ENCODE measurements at places on chromosomes 16 and 17.

DNA sequence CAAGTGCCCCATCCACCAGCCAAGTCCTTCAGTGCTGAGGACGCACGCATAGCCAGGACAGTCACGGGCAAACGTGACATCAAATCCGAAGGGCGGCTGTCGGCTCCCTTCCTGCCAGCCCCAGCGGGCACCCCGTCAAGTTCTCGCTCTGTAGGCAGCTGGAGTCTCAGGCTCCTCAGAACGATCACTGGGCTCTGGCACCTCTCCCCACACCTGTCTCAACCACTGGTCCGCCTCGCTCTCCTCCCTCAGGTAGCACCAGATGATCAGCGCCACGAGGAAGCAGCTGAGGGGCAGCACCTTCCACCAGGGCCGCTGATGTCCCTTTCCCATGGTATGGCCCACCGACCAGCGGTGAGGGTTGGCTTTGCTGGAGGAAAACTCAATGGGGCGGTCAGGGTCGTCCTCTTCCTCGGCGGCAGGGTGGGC, 422 bp downstream of the UQCC4 start:
- no peak for DNase-seq

DNA sequence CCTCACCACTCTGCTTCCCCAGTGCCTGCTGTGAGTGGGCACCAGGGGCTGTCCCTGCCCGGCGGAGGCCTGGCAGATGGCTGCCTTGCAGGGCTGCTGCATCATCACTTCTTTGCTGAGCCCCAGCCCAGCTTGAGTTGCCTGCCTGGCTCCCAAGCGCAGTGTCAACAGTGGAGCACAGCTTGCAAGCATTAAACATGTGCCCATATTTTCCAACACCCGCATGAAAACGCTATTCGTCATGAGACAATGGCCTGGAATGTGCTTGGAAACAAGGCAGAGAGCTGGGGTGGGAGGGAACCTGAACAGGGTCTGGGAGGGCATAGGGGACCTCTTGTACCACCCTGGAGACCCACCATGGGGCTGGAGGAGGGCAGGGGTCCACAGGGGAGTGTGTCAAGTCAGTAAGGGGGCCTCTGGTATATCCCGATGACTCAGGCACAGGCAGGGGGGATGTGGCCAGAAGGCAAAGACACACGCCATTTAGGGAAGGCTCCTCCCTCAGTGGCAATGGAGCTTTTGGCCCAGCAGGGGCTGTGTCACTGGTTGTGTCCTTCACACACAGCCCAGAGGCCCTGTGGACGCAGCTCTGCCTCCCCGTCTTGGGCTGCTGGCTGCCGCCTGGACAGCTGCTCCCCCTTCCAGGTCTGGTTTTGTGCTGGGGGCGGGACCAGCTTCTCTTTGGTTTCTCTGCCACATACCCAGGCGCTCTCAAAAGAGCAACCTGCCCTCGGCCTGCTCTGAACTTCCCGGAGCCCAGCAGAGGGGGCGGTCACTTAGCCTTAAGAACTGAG, 17.4 kb upstream of the MTSS2 start:
- DNase-seq: peak; percentile 96

DNA sequence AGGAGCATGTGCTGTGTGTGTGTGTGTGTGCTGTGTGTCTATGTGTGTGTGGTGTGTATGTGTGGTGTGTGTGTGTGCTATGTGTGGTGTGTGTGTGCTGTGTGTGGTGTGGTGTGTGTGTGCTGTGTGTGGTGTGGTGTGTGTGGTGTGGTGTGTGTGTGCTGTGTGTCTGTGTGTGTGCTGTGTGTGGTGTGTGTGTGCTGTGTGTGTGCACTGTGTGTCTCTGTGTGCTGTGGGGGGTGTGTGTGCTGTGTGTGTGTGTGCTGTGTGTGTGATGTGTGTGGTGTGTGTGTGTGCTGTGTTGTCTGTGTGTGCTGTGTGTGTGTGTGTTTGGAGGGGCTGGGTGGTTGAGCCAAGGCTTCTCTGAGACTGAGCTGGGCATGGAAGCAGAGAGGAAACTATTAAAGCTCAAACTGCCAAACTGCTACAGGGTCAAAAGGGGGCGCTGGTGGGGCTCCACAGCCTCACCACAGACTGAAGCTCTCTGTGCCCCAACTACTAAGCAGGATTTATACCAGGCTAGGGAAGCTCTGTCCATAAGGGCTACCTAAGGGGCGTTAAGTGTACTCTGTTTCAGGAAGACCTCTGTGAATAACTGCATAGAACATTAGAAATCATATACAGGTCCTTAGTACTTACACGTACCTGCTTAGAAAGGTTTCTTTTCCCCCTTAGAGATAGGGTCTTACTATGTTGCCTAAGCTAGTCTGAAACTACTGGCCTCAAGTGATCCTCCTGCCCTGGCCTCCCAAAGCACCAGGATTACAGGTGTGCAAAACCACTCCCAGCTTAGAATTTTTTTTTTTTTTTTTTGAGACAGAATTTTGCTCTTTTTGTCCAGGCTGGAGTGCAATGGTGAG, 27.8 kb upstream of the GHDC start:
- peak; percentile 41 for DNase-seq

GRCh38 chr16:56316545-56316944, 108.8 kb downstream of the AMFR start:
- no peak for DNase-seq

DNA sequence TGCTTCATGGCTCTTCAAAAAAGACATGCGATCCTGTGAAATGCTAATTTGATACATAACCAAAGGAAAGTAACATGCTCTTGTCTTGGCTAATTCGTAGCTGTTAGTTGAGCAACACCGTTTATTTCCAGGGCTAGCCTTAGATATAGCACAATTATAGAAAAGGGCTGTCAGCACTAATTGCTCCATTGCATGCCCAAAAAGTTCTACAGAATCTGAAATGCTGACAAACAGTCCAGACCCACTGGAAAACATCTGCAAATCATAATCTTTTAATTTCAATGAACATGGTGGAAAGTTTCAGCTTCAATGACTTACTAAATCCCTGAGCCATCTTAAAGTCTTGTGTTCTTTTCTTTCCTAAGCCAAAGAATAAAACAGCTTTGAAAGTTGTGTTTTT, 42.9 kb upstream of the NUDT7 start:
- DNase-seq: no peak

DNA sequence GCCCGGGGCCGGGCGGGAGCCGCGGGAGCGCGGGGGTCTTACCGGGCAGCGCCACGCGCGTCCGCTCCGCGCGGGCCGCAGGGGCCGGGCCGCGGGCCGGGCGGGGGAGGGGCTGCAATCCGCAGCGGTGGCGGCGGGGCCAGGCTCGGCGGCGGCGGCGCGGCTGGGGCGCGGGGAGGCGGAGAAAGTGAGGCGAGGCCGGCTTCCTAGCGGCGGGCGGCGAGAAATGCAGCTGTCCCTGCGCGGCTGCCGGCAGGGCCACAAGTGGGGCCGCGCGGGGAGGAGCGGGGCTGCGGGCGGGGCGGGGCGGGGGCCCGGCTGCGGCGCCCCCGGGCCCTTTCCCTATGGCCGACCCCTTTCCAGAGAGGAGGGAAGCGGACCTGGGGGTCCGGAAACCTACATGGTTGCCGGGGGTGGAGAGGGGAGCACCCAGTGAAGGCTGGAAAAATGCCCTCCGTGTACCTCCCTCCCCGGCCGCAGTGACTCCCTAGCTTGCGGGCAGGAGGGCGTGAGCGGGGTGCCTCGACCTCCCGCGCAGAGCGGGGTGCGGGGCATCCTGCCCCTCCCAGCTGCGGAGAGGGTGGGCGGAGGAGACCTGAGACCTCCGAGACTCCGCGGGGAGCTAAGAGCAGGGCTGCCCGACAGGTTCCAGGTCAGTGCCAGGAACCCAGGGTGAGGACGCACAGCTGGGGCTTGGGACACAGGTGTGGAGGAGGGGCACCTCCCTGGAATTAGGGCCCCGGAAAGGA, at the start of gene CUEDC1:
Gene CUEDC1, minus strand, starts transcription at position 230 of the 749 bp plus-strand sequence. CDS start 69,848 bp downstream, outside the sequence.
- DNase-seq: no peak

GRCh38 chr17:63774969-63775265, 947 bp downstream of the DDX42 start:
- DNase-seq: no peak

DNA sequence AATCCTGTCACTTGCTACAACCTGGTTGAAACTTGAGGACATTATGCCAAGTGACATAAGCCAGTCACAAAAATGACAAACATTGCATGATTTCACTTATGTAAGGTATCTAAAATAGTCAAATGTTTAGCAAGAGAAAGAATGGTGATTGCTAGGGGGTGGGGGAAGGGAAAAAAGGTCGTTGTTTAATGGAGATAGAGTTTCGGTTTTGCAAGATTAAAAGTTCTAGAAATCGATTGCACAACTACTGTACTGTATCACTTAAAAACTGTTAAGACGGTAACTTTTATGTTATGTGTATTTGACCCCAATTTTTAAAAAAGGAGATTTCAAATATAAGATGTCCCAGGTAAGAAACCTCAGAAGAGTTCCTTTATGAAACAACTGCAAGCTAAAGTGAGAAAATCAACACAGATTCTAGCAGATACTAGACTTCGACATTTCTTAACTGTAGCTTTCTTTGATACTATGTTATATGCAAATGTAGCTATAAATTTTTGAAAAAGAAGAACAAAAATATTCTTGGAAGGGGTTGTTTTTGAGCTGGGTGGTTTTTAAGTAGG, 5.9 kb downstream of the MEOX1 start:
- no peak for DNase-seq

DNA sequence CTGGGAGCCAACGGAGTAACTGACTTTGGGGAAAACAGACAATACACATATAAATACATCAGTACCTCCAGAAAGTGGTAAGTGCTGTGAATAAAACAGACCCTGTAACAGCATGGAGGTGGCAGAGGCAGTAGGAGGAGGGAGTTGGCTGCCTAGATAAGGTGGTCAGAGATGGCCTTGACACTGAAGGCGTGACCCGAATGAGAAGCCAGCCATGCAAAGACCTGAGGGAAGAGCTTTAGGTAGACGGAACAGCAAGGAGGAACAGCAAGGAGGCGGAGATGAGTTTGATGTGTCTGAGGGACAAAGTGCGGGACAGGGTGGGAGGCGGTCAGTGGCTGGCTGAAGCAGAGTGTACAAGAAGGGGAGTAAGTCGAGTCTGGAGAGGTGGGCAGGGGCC, 8.1 kb upstream of the SLC6A4 start:
- no peak for DNase-seq

DNA sequence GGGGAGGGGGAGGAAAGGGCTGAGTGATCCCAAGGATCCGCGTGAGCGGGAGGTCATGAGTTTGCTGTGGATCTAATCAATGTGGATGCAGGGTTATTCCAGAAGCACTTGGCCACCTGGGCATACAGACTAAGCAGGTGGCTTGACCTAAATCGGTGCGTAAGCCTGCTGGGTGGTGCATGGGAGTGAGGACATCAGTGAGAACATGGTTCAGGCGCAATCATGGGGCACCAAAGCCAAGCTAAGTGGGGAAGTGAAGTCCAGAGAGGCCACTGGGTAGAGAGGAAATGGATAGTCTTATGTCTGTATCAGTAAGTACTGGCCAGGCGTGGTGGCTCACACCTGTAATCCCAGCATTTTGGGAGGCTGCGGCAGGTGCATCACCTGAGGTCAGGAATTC, 18.9 kb upstream of the MFSD6L start:
- no peak for DNase-seq

GRCh38 chr17:32259586-32259985, 6.0 kb upstream of the RHBDL3 start:
- DNase-seq: no peak

- DNase-seq: no peak
Observed at GRCh38 chr16:5461141-5461540, 363.5 kb upstream of the EEF2KMT start.

GRCh38 chr16:12535535-12536411, 267.9 kb downstream of the CPPED1 start:
- DNase-seq: no peak

DNA sequence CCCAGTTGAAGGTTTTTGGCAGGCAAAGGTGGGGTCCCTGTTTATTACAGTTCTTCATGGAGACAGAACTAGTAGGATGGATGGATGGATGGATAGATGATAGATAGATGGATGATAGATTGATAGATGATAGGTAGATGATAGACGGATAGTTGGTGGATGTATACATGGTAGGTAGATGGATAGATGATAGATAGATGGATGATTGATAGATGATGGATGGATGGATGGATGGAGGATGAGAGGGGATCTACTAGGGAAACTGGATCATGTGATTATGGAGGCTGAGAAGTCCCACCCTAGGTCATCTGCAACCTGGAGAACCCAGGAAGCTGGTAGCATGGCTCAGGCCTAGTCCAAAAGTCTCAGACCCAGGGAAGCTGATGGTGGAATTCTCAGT, 88.6 kb downstream of the ABCC1 start:
- DNase-seq: no peak

DNA sequence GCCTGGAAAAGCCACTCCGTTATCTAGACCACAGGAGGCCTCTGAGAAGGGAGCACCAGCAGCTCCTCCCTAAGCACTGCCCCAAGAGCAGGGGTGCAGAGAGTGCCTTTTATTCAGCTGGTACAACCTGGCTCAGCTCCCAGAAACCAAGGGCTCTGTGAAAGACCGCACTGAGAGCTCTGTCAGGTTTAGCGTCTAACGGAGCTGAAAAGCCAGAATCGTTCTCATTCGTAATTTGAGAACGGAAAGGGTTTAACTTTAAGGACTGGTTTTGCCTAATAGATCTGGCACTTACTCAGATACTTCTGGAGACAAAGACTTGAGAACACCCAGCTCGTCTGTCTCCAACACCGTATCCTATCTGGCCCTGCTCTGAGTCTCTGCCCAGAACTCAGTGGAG, 13.5 kb downstream of the MPG start:
- DNase-seq: no peak

GRCh38 chr17:79331492-79331891, 256.9 kb downstream of the ENGASE start:
- no peak for DNase-seq

GRCh38 chr17:79931817-79932309, 92.6 kb upstream of the CBX4 start:
- DNase-seq: no peak

DNA sequence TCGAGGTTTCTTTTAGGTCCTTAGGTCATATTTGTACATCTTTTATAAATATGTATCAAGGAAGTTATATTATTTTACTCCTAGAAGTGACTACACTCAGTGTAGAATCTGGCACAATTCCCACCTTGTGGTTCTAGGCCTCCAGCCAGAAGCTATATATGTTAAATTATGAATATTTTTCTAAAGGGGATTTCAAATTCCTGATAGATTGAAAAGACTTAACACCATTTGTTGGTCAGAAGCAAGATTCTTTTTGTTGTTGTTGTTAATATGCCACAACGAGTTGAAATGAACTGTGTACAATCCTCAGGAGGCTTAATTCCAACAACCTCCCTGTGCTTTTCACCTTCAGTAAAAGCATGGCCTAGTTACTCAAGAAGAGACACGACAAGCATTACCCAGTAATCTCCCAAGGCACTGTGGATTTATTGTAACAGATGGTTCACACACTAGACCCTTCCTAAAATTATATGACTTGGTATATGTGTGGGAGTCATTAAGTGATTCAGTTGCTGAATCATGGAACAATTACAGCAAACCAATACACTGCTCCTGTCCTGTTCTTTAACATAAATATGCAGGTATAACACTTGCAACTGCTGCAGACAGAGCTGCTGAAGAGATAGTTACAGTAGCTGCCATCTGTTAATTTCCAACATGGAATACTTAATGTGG, 964.4 kb upstream of the GOT2 start:
- DNase-seq: no peak

Data from SHP77 (cell line).